ENCODE measurements at places on chromosomes 12 and 14.

DNA sequence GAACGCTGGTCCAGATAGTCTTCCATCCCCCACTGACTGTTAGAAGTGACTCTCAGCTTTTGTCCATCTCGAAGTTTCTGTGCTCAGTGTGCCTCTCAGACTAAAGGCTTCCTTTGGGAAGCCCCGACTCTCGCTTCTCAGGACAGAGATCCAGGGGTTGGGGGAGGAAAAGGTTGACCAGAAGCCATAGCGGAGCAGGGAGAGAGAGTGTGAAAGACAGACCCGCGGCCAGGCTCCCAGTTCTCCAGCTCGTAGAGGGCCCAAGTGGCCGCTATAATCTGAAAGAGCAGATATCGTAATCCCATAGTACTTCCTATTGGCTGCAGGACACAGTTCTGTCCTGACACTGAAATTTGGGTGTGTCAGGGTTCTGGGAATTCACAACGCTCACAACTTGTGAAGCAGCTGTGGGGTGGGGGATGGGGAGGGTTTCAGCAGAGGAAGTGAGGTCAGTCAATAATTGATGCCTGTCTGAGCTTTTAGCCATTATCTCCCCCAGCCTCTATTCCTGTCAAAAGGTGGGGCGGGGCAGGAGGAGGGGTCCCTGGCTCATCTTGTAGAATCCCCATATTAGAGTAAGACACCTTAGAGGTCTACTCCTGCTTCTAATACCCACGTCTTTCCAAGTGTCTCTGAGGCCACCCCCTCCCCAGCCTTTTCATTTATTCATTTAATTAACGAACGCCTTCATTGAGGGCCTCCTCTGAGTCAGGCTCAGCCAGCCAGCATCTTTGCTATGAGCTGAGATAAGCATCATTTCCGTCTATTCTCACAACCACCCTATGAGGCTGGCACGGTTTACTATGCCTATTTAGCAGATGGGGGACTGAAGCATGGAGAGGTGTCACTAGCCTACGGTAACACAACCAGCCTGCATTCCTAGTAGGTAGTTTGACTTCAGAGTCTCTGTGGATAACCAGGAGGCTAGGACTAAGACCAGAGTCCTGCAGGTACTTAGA lies 1.6 kb upstream of the ACVRL1 start:
- DNase-seq, result no peak

DNA sequence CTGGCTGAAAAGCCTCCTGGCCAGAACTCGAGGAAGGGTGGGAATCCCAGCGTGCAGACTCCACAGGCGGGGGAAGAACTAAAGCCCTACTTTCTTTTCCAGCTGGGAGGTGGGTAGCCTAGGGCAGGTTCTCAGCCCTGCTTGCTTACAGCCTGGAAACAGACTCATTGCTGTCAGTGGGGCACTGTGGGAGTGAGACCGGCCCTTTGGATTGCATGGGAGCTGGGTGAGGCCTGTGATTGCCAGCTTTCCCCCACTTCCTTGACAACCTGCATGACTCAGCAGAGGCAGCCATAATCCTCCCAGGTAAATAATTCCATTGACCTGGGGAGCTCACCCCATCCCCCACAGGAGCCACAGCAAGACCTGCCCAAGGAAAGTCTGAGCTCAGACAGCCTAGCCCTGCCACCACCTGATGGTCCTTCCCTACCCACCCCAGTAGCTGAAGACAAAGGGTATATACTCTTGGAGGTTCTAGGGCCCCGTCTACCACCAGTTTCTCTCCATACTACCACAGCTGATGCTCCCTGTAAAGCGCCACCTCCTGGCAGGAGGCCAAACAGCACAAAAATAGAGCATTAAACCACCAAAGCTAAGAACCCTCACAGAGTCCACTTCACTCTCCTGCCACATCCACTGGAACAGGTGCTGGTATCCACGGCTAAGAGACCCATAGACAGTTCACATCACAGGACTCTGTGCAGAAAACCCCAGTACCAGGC lies 294.1 kb downstream of the SEC23A start:
- DNase-seq, result no peak

DNA sequence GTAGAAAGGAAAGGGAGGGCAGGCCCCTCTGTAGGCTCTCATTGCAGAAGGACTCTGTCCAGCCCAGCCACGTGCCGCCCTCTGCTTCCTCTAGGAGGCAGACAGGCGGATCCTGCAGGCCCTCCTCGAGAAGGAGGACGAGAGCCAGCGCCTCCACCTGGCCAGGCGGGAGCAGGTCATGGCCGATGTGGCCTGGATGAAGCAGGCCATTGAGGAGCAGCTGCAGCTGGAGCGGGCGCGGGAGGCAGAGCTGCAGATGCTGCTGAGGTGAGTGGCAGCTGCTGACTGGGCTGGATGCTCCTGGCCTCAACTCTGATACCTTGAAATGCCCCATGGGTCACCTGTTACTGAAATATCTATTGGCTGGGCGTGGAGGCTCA lies 10.9 kb downstream of the TCHP start:
- DNase-seq, result no peak

DNA sequence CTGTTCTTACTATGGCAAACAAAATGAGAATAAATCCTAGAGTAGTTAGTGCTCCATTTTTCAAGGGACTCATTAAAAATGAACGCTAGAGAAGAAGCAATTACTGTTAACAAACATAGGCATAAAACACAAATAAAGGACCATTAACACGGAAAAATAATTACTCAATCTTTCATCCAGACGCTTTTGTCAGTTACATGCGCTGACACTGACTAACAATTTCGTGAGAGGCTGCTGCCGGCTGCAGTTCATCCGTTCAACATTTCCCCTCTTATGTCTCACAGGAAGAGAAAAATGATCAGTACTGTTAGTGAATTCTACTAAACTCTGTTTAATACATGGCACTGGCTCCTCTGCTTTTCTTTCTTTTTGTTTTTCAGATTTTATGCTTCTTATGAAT lies 472.7 kb upstream of the FLRT2 start:
- no peak for DNase-seq

DNA sequence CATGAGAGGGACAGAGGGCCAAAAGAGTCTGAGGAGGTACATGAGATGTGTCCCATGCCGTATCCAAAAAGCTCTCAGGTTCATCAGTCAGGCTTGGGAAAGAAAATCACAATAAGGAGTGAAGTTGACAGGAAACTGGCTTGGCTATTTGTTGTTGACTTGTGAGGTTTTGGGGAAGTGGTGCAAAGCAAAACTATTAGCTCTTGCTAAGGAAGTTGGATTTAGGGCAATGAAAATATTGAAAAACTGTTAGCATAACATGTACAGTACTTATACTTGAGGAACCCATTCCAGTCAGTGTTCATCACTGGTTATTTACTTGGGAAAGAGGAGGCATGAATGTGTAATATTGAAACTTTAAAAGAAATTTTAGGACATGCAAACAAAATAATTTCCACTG lies 145.9 kb downstream of the DUSP6 start:
- DNase-seq, result no peak

DNA sequence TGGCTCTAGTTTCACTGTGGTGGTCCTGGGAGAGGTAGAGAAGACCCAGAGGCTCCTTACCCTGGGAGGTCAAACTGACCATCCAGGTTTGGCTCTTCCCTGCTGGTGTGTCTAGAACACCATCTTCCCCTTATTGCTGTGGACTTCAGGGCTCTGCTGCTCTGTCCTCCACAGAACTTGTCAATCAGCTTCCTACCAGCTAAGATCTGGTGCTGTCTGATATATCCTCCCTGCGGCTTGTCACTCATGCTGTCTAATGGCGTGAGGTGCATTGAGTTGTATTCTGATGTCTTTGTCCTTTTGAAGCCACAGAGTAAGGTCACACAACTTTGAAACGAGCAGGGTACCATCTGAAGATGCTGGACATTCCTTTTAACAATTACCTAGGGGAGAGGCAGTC lies 7.2 kb upstream of the C1RL start:
- no peak for DNase-seq

DNA sequence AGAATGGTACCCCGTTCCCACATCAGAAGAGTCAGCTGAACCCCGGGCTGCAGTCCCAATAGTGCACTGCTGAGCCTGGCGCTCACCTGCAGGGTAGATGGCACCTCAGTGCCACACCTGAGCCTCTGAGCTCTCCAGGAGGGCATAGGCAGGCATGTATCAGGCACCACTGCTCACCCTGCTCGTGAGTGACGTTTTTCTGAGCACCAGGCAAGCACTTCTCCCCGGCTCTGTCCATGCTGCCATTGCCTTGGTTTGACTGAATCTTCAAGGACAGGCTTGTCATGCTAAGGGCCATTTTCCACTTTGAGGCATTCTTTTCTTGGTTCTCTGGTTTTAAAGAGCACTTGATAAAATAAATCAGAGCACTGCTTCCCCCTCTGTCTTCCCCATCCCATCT lies 161.6 kb upstream of the PRMT8 start:
- no peak for DNase-seq

DNA sequence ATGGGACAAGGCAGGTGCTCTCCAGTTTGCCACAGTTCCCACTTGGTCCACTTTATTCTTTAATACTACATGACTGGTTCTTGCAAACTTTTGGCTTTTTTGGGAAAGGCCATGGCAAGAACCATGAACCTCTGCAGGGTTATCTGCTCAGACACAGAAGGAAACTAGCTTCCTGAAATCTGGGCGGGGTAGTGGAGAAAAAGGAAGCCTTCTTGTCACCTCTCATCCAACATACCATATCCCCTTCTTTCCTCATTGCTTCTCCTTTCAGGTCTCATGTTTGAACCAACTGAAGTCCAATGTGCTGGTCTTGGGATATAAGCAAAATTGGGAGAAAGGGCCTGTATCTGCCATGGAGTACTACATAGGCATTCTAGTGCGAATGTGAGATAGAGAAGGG lies 5.5 kb upstream of the KLHL33 start:
- no peak for DNase-seq

DNA sequence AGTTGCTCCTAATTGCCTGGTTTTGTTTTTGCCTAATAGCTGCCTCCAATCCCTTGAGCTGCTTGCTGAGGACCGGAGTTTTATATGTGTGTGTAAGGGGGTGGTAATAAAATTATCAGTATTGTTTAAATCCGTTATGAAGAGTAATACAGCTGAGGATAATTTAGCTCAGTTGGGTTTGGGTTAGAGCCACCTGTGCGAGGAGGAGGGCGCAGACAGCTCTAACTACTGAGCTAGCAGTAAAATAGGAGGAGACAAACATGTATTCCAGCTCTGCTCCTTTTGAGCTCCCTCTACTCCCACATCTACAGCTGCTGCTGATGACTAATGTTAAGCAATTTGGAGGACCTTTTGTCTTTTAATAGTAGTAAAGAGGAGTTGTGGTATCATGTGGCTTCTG lies 61.5 kb downstream of the SPATS2 start:
- DNase-seq, result no peak

DNA sequence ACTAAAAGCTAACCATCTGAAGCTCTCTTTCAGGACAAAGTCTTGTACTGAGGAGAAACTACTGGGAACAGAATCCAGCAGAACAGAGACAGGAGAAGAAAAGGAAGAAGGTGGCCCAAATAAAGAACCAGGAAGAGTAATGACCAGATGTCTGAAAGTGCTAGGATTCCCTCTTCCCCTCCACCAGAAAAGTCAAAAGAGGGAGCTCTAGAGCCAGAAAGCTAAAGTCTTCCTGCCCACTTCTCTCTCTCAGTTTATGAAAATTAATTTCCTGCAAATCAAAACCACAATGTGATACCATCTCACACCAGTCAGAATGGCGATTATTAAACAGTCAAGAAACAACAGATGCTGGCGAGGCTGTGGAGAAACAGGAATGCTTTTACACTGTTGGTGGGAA lies 47.2 kb downstream of the SPPL3 start:
- no peak for DNase-seq

- DNase-seq, result no peak
Observed at GRCh38 chr12:116436561-116437249, 122.5 kb upstream of the MAP1LC3B2 start.

DNA sequence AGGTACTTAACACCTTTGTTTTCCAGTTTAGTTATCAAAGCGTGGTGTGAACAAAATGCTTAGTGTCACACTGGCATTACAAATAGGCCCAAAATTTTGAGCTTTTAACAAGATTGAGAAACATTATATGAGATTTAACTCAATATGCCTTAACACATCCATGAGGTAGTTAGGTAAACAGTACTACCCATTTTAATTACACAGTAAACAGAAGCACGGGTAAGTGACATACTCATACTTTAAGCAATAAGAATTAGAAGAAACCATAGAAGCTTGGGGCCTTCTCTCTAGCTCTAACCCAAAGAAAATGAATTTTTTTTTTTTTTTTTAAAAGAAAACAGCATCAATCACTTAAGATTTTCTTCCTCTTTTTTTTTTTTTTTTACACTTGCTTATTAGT lies 15.5 kb upstream of the PHLDA1 start:
- no peak for DNase-seq

GRCh38 chr14:50038398-50039119 lies 77.8 kb downstream of the VCPKMT start:
- DNase-seq, result no peak

- DNase-seq, result no peak
Observed at GRCh38 chr12:47557386-47557785, 148.4 kb downstream of the RPAP3 start.

DNA sequence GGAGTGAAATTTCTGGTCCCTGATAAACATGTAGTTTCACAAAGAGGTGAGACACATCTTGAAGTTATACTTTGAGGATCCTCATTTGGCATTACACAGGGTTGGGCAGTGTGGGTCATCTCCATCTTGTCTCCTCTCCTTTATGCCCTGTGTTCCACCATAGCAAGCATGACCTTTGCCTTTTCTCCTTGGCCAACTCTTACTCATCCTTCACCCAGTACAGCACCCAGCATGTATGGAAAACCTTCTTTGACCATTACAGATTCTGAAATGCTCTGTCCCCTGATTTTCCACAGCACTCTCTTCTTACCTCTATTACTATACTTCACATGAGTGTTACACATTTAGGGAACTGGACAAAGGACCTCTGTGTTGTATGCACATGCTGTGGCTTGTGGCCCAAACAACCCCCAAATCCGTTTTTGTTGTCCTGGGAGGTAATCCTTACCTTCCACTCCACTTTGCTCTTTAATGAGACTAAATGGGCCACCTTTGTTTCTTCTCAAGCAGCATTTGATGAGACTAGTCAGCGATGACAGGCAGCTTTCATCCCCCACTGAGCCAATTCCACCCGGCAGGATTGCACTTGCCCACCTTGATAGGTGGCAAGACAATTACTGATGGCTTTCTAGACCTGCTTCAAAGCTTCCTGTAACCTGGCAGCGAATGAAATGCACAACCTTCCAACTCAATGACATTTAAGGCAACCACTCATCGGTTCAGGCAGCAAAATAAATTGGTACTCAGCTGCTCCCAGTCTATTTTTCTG lies 163.5 kb downstream of the MON2 start:
- DNase-seq, result no peak

DNA sequence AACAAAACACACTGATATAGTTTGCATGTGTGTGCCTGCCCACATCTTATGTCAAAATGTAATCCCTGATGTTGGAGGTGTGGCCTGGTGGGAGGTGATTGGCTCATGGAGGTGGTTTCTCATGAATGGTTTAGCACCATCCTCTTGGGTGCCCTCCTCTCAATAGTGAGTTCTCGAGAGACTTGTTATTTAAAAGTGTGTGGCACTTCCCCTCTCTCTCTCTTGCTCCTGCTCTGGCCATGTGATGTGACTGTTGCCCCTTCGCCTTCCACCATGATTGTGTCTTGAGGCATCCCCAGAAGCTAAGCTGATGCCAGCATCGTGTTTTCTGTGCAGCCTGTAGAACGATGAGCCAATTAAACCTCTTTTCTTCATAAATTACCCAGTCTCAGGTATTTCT lies 454.1 kb upstream of the DCN start:
- no peak for DNase-seq

- no peak for DNase-seq
Observed at GRCh38 chr12:110861729-110862128, 14.9 kb downstream of the CCDC63 start.
